ENCODE measurements at places on chromosomes 7 and 10.

DNA sequence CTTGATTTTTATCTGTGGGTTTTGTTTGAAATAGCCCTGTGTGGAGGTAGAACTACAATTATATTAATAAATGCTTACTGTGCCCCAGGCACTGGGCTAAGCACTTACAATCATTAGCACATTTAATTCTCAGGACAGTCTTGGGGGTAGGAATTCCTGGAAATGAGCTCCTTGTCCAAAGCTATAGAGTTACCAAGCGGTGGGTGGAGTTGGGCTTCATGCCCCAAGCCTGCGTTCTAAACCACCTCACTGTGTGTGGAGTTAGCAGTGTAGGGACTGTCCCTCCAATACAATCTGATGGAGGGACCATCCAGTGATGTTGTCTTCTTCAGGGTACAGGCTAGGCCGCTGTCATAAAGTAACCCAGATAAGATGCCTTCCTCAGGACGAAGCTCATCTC is 49.7 kb downstream of the PALD1 start:
- no peak for DNase-seq

GRCh38 chr10:89904755-89905154 is 203.4 kb downstream of the KIF20B start:
- no peak for DNase-seq

DNA sequence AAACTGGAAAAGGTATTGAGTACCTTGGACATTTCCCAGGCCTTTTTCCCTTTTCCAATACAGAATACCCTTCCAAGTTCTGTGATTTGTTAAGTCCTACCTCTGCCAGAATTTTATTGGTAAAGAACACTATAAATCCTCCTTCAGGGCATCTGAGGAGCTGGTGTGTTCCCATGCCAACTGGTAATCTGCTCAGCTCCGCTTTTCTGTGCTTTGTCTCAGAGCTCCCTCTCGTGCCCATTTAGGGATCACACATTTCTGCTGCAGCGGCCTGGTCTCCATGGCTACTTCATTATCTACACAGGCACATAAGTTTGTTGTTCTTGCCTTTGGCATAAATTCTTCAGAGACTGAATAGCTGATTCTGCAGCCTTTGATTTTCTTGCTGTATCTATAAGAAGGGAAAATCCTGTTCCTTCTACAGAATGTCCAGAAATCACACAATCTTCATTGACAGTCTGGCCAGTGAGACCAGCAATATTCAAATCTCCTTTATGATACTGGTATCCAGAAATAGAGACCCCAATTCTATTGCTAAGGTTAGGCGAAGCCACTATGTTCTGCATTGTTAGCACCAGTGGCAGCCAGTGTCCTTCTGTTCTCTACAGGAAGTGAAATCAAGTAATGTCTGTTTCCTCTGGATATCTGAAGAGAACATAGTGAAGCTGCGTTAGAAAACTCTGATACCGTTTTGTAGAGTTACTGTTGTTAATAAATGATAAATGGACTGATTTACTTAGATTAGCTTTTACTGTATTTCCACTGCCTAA is 51.9 kb downstream of the DENND11 start:
- DNase-seq = no peak

DNA sequence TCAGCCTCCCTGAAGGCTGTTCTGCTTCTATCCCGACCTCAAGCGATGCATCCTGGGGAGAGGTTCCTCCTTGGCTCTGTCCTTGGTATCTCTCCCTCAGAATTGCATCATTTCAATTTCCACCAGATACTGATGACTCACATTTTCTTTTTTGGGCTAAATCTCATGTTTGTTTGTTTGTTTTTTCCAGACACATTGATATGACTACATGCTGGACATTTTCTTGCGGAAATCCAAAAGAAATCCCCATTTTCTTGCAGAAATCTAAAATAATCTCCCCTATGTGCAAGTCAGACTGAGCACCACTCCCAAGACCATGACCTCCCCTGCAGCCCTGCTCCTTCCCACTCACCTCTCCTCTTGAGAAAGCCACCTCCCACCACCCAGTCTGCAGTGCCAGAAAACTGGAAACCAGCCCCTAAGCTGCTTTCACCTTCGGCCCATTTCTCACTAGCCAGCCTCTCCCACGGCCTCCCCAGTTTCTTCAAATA is 260.2 kb upstream of the PRKCQ start:
- DNase-seq = no peak

Measured in stimulated activated CD4-positive, alpha-beta T cell treated with anti-CD3 and anti-CD28 coated beads, TNF-alpha, amount 100 ng/mL, for 1 hour (primary cell).